ENCODE measurements at places on chromosomes 12 and 14.
A peak's percentile ranks its signal among the peaks of the same experiment; 100 is the strongest.

- no peak for DNase-seq
Measured at GRCh38 chr14:104341532-104342434, 203.4 kb downstream of the KIF26A start.

DNA sequence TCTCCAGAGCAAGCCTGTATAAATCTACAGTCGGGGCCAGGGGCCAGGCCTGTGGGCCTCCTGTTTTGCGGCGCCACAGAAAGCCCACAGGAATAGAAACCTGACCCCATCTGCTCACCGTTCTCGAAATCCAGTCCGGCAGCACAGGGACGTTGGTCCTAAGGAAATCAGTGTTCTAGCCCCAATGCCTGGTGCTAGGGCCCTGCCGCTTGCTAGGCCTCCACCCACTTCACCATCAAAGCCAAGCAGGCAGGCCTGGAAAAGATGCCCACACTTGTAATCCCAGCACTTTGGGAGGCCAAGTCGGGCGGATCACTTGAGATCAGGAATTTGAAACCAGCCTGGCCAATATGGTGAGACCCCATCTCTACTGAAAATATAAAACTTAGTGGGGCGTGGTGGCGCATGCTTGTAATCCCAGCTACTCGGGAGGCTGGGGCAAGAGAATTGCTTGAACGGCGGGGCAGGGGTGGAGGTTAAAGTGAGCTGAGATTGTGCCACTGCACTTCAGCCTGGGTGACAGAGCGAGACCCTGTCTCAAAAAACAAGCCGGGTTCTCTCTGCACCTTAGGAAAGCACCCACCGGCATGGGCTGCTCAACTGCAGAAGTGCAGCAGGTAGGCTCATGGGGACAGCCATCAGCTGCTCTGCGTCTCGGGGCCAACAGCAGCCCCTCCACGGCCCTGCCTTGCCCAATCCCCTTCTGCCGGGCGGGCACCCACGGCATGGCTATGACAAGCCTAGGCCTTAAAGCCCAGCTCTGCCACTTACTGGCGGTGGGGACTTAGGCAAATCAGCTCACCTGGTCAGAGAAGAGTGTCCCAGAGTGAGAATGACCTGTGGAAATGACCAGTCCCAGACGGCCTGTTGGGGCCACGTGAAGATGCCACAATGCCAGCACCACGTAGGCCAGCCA is 47.4 kb downstream of the VWF start:
- DNase-seq, result no peak

DNA sequence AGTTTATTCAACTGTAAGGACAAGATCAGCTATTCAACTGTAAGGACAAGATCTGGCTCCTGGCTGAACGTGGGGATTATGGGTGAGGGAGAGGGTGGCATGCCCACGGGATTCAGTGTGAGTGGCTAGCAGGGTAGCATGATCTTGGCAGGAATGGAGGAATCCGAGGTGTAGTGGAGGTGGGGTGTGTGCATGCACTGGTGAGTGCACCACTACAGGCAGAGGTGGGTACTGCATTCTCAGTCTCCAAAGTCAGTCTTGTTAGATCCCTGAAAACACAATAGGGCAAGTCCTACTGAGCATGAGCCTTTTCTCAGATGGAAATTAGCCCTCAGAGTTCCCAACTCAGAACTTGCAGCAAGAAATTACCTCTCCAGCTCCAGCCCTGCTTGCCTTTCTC is 32.2 kb upstream of the DCD start:
- peak; percentile 29 for DNase-seq

DNA sequence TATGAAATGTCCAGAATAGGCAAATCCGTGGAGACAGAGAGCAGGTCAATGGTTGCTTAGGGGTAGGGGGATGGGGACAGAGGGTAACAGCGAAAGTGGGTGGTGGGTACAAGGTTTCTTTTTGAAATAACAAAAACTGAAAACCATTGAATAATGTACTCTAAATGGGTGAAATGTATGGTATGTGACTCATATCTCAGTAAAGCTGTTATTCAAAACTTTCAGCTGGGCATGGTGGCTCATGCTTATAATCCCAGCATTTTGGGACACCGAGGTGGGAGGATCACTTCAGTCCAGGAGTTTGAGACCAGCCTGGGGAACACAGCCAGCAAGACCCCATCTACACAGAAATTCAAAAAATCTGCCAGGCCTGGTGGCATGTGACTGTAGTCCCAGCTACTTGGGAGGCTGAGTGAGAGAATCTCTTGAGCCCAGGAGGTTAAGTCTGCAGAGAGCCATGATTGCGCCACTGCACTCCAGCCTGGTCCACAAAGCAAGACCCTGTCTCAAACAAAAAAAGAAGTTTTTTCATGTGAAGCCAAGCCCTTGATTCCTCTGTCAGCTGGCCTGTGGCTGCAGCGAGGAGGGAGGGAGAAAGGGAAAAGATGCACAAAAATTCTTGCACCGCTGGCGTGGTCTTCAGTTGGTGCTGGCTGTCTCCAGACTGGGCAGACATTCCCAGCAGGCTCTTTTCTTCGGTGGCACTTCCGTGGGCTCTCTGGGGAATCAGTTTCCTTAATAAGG is 248.2 kb downstream of the SLC41A2 start:
- DNase-seq, result no peak

DNA sequence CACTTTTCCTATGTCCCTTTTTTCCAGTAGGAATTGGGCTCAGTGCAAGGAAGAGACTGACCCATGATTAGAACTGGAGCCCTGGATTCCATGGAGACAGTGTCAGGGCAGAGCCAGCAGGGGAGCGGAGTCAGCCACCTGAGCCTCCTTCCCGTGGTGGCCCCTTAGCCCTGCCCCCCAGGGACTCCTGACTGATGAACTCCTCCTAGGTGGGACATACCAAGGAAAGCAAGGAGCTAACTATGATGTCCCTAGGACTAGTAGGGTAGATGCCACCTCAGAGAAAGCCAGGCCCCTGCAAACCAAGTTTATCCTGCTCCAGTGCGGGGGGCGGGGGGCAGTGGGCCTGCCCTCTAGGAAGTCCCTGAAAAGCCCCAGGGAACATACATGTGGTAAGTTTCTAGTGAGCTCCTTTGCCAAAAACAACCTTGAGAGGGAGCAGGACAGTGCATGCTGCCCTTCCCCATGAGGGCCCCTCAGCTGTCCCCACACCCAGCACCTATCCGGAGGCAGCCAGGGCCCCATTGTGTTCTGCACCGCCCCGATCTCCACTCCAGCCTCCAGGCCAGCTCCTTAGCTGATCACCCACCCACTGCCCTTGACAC is 6.2 kb upstream of the COL2A1 start:
- no peak for DNase-seq

GRCh38 chr14:92400579-92401444 is 77.8 kb downstream of the SLC24A4 start:
- peak; percentile 78 for DNase-seq

DNA sequence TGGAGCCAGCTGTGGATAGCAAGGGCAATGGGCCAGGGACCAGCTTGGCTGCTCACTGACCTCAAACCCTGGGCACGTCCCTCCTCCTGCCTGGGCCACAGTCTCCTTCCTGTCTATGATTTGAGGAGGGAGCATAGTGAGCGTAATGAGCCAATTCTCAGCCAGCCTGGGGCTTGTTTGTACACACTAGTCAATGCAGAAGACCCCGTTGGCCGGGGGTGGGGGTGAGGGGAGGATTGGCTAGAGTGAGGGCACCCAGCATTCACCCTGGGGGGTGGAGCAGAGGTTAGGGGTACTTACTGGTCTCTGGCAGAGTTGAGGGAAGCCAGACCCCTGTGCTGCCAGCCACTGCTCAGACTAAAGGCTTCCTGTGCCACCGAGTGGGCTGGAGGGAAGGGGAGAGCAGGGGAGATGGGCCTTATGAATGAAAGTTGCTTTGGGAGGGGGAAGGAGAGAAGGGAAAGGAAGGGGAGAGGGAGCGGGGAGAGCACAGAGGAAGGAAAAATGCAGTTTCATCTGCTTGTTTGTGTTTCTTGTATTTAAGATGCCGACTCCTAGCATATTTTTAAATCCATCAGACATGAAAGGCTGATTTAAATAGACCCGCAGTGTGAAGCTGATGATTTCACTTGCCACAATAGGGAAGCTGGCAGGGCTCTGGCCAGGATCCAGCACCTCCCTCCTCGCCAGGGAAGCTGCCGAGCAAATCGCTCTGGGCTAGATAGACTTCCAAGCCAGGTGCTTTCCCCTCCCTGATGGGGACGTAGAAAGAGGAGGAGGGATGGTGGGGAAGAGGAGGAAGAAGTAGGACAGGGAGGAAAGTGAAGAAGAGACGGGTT is 114.0 kb downstream of the PRMT8 start:
- peak; percentile 24 for DNase-seq

GRCh38 chr12:64452559-64453329 is 824 bp downstream of the TBK1 start:
- DNase-seq, result peak; percentile 28

GRCh38 chr14:52443506-52443905 is 108.8 kb downstream of the TXNDC16 start:
- no peak for DNase-seq

DNA sequence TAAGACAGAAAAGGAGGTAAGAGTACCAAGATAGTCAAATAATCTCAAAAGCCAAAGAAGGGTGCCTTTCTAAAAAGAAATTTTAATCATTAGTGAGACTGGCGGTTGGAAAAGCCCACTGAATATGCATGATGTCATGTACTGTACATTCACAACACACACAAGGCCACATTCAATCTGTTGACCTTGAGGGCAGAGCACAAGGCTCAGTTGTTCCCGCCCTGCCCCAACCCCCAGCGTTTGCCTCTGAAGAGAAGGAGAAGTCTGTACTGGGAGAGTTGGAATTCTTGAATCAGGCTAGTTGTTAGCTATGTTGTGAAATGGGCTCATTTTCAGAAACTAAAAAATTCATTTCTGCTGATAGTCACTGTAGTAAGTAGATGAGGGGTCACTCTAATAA is 50.2 kb upstream of the NID2 start:
- no peak for DNase-seq

GRCh38 chr14:33952541-33952940 is 1.7 kb upstream of the EGLN3 start:
- DNase-seq, result no peak

GRCh38 chr12:102896067-102896466 is 21.0 kb downstream of the PAH start:
- no peak for DNase-seq

GRCh38 chr14:74841230-74842207 is 34.4 kb downstream of the PROX2 start:
- peak; percentile 16 for DNase-seq

- no peak for DNase-seq
Measured at GRCh38 chr12:97229004-97229403, 233.6 kb upstream of the RMST start.

DNA sequence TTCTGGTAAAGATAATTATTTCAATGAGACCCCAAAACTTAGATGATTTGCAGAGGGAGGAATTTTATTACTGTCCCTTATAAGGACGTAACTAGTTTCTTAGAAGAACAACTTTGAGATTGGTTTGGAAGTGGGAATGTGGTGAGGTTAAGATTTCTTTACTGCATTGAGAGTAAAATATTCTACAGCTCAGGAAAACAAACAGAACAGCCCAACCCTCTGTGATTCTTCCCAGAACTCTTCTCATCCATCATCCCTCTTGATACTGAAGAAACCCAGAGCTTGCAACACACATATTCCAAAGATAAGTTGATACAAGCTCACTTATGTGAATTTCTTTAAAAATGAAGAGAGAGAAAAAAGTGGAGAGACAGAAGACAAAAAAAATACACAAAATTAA is 234.2 kb downstream of the CRADD start:
- DNase-seq, result no peak

DNA sequence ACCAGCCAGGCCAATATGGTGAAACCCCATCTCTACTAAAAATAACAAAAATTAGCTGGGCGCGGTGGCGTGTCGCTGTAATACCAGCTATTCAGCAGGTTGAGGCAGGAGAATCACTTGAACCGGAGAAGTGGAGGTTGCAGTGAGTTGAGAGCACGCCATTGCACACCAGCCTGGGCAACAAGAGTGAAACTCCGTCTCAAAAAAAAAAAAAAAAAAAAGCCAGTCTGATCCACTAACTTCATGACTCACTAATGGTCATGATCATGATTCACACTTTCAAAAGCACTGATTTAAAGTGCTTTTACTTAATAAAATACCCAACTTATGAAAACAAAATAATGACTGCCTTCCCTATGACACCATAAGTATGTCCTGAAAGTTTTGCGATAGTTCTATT is 38.4 kb upstream of the CPM start:
- DNase-seq, result no peak

DNA sequence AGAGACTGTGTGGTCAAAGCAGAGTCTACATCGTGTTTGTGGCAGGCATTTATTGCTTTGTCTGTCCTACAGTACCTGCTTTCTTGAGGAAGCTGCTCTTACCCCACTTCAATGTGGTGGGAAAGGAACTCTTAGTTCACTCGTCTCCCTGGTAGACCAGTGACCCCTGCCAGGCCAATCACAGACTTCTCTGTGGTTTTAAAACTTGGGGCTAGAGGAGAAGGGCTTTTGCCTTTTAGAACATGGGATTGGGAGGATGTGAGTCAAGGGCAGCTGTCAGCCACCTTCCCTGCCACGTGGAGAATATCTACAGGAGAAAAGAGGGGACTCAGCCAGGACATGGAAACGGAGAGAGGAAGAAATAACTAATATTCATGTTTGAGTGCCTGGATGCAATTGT is 36.8 kb upstream of the TMED10 start:
- no peak for DNase-seq

DNA sequence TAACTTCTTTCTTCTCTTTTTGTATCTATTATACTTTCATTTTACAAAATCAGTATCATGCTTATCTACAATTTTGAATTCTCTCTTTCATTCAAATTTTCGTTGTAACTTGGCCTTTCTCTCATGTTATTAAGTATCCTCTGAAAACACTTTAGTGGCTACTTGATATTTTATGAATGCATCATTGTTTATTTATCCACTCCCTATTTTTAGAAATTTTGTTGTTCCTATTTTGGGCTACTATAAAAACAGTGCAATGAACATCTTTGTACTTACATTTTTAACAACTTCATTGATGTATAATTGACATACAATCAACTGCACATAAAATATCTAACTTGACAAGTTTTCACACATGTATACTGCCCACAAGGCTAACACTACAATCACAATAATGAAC is 44.0 kb upstream of the AMIGO2 start:
- DNase-seq, result no peak

DNA sequence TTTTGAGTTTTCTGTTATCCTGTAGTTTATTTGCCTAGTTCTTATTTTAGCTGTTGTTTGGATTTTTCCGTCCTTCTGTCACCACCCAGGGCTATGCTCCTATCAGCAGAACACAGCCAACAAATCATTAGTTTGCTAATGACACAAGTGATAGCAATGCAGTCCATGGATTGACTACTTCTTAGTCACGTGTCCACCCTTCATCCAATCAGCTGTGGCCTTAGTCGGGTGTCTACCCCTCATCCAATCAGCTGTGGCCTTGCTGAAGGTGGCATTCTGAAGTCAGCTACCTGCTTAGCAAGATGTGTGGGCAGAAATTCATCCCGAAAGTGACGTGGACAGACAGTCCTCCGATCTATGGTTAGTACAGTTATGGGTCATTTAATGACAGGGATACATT is 182.3 kb downstream of the GALC start:
- no peak for DNase-seq

GRCh38 chr14:75053396-75054291 is 2.4 kb upstream of the MLH3 start:
- DNase-seq, result no peak

DNA sequence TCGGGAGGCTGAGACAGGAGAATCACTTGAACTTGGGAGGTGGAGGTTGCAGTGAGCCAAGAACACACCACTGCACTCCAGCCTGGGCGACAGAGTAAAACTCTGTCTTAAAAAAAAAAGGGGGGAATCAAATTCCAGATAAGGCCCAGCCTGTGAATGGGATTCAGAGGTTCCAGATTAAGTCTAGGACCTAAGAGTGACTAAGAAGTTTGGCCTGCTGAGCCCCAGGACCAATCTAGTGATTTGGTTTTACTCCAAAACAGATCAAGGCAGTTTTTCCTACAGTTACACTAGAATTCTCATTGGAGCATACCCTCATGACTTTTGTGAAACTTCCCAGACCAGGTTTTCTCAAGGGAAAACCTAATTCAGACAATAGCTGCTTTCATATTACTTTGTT is 22.8 kb downstream of the EXOC5 start:
- no peak for DNase-seq
